NCI-H1092 treated with DMSO at 0.1 percent for 48 hours (cell line): ENCODE measurements at places on chromosomes 5 and 9.
A peak's percentile ranks its signal among the peaks of the same experiment; 100 is the strongest.

DNA sequence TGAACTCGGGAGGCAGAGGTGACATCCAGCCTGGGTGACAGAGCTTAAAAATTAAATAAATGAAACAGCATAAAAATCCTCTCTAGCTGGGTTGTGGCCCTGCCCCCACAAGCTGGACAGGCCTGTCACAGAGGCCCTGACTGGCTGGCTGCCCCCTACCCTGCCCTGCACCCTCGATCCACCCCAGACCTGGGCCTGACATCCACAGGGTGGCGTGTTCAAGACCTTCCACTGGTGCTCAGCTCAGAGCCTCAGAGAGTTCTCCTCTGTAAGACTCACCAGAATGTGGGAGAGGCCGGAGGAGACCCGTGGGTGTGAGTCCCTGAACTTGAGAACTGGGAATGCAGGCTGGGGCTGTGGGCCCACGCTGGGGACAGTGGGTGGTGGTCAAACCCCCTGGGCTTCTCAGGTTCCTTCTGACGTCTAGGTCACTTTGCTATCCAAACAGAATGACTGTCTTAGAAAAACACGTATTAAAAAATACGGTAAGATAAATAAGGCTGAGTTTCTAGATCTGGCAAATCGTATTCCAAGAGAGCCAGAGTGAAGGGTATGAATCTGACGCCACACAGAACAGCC lies 9.7 kb upstream of the WDR38 start:
- no peak for DNase-seq

DNA sequence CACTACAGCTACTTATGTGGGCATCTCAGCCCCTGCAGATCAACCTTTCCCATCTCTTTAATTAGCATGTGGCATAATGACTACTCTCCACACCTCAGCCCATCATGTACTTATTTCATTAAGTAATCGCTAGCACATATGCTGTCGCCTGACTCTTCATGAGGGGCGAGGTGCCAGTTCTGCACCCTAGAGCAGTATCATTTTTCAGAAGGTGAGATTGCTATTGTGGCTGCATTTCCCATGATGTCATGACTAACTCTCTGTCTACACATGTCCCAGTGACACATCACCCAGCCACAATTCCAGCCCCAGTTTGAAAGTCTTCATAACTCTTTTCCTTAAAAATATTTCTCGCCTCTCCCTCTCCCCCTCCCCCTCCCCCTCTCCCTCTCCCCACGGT lies 7.6 kb upstream of the F2RL1 start:
- DNase-seq: no peak

- no peak for DNase-seq
Measured at GRCh38 chr5:13316176-13316575, 628.3 kb downstream of the DNAH5 start.

GRCh38 chr5:77637998-77638762 lies at the start of gene OTP:
Gene OTP, minus strand, starts transcription at chr5:77638713. Its CDS starts 164 bp downstream, at chr5:77638549.
- DNase-seq: no peak

DNA sequence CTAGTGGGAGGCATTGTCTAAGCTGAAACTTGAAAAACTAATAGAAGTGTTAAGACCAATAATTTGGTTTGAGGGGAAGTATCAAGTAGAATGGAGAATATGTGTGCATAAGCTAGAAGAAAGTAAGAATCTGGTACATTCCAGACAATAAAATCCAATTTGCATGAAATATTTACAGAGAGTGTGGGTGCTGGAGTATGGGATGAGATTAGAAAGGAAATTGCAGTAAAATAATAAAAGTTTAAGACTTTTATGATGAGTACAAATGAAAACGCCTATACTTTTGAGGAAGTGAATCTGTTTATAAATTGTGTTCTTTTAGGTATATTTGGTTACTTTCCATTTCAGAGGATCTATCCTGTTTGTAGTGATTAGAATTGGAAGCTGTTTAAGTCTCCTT lies 165.4 kb upstream of the TNC start:
- no peak for DNase-seq

DNA sequence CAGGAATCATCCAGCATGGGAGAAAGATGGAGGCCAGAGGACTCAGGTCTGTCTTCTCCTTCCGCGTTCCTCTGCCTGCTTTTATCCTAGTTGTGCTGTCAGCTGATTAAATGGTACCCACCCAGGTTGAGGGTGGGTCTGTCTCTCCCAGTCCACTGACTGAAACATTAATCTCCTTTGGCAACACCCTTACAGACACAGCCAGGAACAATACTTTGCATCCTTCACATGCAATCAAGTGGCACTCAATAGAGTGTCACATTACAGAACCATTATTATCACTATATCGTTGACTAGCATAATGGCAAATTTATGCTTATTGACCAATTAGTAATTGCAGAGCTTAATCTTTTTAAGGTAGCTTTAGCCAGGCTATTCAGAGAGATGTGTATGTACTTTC lies 64.8 kb downstream of the UNC13B start:
- DNase-seq: peak; percentile 28

DNA sequence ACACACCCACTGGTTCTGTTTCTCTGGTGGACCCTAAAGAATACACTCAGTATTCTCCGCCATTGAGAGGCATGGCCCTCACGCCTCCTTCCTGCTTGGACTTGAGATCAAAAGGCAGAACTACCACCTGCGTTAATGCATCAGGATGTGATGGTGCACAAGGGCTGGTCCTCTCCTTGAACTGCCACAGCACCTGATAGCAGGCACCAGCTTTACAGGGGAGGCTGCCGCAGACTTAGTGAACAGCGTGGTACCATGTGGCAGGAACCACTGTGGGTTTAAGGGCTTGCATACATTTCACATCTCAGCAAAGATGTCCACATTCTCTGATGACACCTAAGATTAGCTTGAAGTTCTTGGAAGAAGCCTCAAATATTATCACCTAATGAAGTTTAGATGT lies 208.7 kb downstream of the GADD45G start:
- no peak for DNase-seq

- no peak for DNase-seq
Measured at GRCh38 chr5:32848681-32849080, 137.6 kb downstream of the NPR3 start.

DNA sequence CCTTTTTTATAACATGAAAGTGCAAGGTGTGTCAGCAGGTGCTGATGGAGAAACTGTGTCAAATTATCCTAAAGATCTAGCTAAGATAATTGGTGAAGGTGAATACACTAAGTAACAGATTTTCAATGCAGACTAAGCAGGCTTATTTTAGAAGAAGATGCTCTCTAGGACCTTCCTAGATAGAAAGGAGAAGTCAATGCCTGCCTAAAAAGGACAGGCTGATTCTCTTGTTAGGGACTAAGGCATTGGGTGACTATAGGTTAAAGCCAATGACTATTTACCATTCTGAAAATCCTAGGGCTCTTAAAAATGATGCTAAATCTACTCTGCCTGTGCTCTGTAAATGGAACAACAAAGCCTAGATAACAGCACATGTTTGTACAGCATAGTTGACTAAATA lies 1682.4 kb downstream of the MAT2B start:
- no peak for DNase-seq

- no peak for DNase-seq
Measured at GRCh38 chr5:1772634-1773033, 27.0 kb downstream of the MRPL36 start.

- no peak for DNase-seq
Measured at GRCh38 chr9:114289106-114289505, 33.8 kb upstream of the ORM1 start.

DNA sequence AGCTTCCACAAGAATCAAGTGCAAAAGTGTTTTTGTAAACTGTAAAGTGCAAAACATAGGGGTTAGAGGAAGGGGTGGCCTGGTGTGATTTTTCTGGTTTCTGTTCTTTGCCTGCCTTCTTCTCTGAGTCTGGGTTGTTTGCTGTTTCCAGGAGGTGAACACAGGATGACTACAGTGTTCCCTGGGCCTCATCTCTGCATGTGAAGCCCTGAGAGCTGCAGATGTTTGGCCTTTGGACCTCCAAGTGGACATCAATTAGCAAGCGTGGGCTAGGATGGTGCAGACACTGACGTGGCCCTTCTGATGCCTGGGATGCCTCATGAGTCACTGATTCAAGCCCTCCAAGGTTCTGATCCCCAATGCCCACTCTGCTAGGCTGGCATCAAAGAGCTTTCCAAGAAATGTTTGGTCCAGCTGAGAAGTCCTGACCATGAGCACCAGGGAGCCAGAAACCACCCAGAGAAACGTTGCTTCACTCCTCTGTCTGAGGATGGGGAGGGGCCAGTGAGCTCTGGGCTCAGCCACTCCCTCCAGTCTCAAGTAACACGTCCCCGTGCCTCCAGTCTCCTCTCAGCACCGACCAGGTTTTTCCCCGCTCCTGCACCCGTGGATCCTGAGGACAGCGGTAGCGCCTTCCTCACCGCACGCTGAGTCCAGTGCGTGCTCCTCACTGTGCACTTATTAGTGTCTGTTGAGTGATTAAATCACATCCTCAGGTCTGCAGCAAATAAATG lies 7.6 kb downstream of the IL9 start:
- no peak for DNase-seq

GRCh38 chr5:111779922-111780292 lies 22.9 kb upstream of the NREP start:
- peak; percentile 23 for DNase-seq

DNA sequence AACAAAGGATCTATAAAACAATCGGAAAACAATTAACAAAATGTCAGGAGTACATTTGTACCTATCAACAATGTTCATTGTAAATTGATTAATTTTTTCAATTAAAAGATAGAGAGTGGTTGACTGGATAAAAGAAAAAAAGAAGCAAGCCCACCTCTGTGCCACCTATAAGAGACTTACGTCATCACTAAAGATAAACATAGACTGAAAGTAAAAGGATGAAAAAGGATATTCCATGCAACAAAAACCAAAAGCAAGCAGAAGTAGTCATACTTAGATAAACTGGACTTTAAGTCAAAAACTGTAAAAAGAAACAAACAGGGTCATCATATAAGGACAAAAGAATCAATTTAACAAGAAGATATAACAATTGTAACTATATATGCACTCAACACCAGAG lies 197.4 kb downstream of the RASEF start:
- DNase-seq: no peak
